ENCODE measurements at places on chromosomes 2 and 18.

DNA sequence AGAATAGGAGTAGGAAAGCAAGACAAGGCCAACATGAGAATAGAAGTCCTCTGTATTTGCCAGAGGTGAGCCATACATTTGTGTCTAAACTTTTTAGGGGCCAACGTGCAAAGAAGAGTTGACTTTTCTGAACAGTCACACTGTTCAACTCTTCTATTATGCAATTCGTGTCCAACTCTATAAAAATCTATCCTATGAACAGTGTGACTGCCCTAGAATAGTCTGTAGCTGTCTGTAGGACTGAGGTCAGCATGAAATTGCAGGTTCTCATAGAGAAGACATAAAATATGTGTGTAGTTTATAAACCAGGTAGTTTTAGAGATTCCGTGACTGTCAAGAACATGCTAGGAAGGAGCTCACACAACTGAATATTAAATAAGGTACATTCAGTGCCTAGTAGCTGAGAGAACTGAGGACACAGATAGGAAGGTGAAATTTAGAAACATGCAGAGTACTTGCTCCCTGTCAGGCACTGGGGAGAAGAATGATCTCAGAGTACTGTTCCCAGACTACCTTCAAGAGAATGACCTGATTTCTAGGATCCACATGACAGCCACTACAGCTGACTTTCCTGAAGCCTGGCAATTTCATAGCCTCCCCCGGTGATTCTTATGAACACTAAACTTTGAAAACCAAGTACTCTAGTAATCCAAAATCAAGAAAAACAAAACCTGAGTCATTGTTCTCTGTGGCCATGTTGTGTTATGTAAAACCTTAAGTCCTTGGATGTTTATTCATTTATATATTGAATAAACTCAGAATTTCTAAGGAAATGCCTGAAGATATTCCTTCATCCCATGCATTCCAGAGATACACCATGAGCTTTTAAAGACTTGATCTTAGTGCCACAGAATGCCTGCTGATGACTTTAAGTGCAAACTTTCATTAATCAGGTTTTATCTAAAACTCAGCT lies 201.5 kb upstream of the BOD1L2 start:
- no peak for DNase-seq

- DNase-seq = no peak
These were observed 253.4 kb downstream of the HDAC4 start for GRCh38 chr2:239147376-239147775.

GRCh38 chr2:177989029-177989885 lies 83.3 kb downstream of the PDE11A start:
- peak; percentile 50 for DNase-seq

GRCh38 chr2:212078103-212078502 lies 460.5 kb downstream of the ERBB4 start:
- DNase-seq = no peak

DNA sequence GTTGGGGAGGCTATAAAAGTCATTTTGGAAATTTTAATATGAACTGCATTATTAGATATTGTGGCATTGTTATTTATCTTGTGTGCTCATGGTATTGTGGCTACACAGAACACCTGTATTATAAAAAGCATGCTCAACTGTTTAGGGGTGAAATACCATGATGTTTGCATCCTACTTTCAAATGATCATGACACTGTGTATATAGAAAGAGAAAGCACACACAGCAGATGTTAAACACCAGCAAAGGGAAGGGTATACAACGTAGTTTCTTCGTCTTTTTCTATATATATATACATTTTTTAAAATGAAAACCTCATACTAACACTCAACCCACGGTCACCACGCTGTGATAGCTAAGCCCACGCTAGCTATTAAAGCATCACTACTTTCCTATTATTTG lies 27.1 kb downstream of the STARD7 start:
- DNase-seq = no peak

GRCh38 chr2:232637866-232638583 lies 4.6 kb downstream of the EFHD1 start:
- no peak for DNase-seq

DNA sequence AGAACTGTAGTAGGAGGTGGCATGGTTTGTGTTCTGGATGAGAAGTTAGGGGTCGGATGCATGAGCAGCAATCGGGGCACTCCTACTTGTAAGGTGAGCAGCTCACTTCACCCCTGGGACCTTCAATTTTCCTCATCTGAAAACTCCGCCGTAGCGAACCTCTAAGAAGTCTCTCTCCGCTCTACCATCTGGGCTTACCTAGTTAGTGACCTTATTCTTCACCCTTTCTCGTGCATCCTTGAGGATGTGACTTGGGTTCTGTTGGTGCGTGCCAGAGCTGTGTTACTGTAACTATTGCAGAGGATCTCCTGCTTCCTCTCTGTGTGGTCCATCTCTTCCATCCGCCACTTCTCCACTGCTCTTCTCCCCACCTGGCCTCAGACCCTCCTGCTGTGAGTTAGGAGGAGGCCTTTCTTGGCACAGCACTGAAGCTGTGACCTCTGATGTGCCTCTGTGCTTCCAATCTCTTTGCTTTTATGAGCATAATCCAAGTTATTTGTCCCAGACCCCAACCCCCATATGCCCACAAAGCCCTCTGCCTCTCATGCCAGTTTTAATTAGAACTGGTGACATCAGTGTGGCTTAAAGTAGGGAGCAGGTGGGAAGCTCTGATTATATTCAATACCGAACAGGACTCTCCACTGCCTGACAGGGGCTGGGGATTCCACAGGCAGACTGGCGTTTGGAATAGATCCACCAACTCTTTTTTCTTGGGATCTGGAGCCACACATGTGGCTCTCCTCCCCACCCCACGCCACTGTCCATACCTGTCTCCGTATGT lies 178.4 kb downstream of the BCL2 start:
- no peak for DNase-seq

DNA sequence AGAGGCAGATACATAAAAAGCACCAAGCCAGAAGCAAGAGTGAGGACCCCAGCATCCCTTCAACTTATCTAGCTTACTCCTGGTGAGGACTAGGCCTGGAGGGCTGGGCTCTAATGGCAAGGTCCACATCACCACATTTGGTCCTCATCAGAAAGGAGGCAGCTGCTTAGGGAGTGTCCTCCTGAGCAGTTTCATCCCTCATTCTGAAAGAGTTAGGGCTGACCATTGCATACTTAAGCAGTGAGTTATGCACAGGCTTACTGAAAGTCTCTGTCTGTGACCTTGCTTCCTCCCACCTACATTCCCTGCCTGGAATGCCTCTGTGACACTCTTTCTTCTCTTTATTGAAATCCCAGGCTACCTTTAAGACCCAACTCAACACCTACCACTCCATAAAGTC lies 301.8 kb upstream of the ACVR2A start:
- no peak for DNase-seq

- peak; percentile 99 for DNase-seq
These were observed 3.8 kb downstream of the TGIF1 start for GRCh38 chr18:3453540-3454364.

- peak; percentile 56 for DNase-seq
These were observed 76.5 kb upstream of the DLX2 start for GRCh38 chr2:172179045-172179701.

DNA sequence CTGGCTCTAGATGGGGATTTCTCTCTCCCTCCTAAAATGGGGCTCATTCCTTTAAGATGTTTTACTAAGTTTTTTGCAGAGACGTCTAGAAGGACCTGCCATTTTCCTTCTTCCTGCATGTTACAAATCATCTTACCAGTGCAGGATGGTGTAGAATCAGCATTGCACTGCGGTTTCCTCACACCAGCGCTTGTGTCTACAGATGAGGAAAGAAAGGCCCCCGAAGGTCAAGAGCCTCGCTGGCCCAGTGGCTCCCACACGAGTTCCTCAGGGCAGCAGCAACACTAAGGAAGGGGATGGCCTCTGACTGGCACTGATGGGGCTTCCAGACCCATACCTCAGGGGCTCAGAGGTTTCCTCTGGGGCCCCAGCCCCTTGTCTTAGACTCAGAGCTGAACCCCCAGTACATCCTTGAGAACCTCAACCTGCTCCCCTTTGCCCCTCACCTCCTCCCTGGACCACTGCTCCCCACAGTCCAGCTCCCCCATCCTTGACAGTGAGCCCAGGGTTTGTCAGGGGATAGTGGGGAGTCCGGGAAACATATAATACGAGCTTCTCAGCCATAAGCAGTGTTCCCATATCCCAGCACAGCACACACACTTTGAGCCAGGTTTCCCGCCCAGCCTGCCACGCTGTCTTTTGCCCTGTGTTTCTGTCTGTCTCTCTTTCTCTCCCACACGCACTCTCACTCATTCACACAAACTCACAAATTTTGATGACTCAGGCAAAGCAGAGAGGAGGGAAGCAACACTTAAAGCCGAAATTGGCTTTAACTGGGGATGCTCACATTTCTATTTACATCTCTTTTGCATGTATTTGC lies 29.4 kb downstream of the ZFP36L2 start:
- no peak for DNase-seq

Measured in astrocyte of the spinal cord (primary cell).